GM12892 (cell line): ENCODE measurements at places on chromosomes 6 and 20.

DNA sequence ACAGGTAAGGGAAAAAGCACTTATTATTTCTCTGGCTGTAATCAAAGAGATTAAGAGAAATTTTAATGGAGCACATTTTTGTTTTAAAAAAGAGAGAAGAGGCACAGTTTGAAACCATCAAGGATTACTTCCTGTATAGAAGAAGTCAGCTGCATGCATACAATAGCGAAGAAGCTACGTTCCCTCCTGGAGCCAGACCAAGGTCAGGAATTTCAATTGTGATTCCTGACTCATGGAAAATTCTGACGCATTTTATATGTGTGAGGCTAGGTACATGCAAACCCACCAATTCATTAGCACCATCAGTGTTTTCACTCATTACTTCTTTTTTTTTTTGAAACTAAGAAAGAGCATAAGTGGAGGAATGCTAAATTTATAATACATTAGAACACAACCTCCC is 232.7 kb upstream of the SGK1 start:
- DNase-seq: no peak

DNA sequence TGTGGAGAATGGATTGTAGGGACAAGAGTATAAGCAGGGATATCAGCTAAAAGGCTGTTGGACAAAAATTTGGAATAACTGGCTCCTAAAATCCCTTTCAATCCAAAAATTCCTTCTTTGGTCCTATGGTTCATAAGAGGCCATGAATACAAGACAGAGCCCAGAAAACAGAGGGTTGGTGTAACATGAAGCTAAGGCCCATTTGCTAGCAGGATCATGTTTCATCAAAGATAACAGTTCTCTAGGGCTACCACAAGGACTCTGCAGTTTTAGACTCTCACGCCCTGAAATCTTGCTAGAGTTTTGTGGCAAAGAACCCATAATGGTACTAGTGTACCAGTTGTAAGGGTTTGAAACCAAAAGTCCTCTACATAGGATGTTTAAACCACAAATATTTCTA is 327.8 kb upstream of the TBX18 start:
- no peak for DNase-seq

DNA sequence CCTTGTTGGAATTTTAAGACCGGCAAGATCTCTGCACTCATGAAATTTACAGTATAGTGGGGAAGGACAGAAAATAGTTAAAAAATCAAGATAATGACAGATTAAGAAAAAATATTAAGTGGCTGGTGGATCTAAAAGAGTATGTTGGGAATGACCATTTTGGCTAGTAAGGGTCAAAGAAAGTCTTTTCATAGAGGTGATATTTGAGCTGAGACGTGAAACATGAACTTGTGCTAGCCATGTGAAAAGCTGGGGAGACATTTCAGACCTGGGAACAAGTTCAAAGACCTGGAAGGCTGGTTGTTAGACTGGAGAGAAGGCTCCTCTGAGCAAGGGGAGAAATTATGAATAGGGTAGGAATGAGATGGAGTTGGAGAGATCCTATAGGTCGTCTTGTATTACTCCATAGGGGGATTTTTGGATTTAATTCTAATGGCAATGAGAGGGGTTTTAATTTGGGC is 4.7 kb downstream of the BICRAL start:
- DNase-seq: no peak

DNA sequence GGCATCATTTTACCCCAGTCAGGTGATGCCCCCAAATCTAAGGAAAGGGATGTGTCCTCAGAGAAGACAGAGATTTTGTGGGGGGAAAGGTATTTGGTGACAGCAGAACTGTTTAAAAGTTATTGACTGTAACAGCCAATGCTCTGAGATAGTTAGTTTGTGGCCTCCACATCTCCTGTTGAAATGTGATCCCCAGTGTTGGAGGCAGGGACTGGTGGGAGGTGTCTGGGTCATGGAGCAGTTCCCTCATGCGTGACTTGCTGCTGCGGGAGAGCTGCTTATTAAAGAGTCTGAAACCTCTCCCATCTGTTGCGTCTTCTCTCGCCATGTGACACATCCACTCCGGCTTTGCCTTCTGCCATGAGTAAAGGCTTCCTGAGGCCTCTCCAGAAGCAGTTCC is 282.8 kb upstream of the FOXQ1 start:
- no peak for DNase-seq
